ENCODE measurements at places on chromosomes 5 and 9. TPM values are rescaled to one million over a fixed set of nuclear protein-coding genes. Genes with fewer than 3 reads are reported as not detected.

Gene MEIKIN
- total RNA-seq, result not detected

Gene ZNF608
- 5.6 TPM for total RNA-seq

Gene SPATA31A3
- total RNA-seq, result not detected

Gene PCDHB7
- total RNA-seq, result not detected

Gene PCA3
- not detected for total RNA-seq

Gene IFNA5
- not detected for total RNA-seq

Gene SNCAIP
- not detected for total RNA-seq

Measured in HCT116 (cell line).